ENCODE measurements at places on chromosomes 3 and 15.

DNA sequence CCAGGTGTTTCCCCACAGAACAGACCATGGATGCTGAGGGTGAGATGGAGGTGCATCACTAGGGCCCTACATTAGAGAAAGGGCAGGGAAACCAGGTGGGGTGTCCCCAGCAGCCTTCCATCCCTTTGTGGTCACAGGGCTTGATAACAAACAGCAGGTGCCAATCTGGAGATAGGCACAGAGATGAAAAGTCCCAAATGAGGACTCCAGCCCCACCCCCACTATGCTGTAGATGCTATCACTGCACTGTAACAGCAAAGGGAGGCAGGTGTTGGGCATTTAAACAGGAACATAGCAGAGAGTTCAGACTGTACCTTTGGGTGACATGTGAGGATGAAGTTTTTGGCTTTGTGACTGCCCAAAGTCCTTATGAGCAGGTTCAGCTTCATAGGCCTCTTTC is 21.4 kb downstream of the IL20RB start:
- DNase-seq, result no peak

DNA sequence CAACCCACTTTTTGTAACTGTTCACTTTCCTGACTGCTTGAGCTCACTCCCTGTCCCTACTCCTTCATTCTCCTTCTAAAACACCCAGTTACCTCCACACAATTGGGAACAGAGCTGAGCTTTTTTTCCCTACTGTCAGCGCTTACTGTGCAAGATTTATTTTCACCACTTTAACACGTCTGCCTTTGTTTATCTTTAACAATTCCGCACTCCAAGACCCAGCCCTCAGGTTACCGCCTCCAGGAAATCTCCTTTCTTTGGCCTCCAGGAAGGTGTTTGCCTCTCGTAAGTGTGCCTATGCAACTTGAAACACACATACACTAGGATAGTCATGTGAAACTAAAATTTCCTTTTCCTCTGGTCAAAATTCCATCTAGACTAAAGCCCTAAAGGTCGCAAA is 271.9 kb upstream of the TPRG1 start:
- no peak for DNase-seq

DNA sequence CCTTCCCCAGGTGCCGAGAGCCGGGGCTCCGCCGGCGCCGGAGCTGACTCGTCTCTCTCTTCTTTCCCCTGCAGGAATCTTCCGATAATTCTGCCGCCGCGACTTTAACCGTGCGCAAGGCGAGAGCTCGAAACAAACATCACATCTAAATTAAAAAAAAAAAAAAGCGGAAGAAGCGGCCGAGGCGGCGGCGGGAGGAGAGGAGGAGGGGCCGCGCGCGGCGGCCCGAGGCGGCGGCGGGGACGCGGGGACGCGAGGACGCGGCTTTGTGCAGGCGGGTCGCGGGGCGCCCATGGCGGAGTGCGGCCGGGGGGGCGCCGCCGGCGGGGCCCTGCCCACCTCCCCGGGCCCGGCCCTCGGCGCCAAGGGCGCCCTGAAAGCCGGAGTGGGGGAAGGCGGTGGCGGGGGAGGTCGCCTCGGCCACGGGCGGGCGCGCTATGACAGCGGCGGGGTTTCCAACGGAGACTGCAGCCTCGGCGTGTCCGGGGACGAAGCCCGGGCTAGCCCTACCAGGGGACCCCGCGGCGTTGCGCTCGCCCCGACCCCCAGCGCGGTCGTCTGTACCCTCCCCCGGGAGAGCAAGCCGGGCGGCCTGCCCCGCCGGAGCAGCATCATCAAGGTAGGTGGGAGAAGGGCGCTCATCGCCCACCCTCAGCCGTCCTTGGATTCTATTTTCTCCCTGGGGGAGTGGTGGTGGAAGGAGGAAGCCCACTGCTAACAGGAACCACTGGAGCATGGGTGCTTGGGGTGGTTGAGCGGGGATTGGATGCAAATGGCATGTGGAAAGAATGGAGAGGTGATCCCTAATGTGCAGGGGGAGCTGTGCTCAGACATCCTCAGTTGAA is at the start of gene PLCL2:
Gene PLCL2, plus strand, starts transcription at position 208 of the 845 bp plus-strand sequence. Its CDS starts 85 bp downstream, at position 293.
- DNase-seq, result peak; percentile 73

GRCh38 chr3:17894434-17895060 is 152.1 kb upstream of the TBC1D5 start:
- DNase-seq, result peak; percentile 6

- peak; percentile 94 for DNase-seq
Observed at GRCh38 chr15:89361451-89362202, 27.0 kb upstream of the POLG start.

- no peak for DNase-seq
Observed at GRCh38 chr15:98398056-98398455, 250.3 kb upstream of the IGF1R start.

GRCh38 chr15:35181538-35181937 is 96.4 kb upstream of the NANOGP8 start:
- no peak for DNase-seq

GRCh38 chr3:16885593-16886302 is 993 bp downstream of the PLCL2 start:
- DNase-seq, result no peak

- no peak for DNase-seq
Observed at GRCh38 chr15:69524296-69524695, 71.7 kb downstream of the RPLP1 start.

DNA sequence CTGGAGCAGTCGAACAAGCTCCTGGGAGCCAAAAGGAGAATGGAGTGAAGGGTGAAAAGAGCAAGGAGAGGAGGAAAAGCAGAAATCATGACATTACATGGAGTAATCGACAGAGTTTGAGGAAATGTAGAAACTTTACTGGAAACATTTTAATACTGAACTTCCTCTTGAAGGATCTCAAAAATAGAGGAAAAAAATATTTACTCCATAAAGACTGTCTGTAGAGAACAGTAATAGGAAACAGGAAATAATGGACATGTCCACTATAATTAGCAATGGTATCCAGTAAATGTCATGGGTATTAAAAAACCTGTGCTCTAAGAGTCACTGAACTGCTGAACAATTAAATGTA is 53.0 kb downstream of the TBC1D2B start:
- DNase-seq, result no peak

DNA sequence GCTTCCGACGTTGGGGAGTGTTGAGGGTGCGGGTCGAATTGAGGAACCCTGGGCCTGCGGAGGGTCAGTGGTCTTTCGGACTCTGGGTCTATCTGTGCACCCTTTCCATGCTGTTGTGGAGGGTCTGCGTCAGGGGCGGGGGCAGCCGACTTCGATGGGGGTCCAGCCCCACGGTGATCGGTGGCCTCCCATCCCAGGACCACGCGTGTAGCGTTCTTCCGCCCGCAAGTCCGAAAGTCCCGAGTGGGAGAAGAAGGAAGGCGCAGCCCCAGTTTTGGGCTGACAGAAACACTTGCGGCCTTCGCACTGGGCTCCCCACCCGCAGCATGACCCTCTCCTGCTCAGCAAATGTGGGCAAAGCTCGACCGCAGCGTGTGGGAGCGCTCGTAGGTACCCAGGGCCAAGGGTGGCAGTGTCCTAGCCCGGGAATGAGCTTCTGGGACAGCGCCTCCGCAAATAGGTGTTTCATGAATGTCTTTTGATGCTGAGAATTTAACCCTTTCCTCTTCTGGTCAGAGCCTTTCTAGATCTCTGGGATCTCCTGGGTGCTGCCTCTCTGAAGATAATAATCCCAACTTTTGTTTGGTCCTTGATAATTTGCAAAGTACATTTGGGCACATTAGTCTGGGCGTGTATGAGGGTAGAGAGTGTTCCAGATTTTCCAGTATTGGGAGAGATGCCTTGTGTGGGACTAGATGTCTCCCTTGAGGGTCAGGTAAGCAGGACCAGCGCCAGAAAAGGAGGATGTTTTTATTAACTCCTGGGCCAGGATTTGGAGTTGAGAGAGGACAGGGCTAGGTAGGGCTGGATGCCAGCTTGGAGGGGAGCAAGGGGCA is 2.3 kb upstream of the DLL4 start:
- no peak for DNase-seq

GRCh38 chr3:118102737-118103136 is 931.9 kb downstream of the IGSF11 start:
- no peak for DNase-seq

DNA sequence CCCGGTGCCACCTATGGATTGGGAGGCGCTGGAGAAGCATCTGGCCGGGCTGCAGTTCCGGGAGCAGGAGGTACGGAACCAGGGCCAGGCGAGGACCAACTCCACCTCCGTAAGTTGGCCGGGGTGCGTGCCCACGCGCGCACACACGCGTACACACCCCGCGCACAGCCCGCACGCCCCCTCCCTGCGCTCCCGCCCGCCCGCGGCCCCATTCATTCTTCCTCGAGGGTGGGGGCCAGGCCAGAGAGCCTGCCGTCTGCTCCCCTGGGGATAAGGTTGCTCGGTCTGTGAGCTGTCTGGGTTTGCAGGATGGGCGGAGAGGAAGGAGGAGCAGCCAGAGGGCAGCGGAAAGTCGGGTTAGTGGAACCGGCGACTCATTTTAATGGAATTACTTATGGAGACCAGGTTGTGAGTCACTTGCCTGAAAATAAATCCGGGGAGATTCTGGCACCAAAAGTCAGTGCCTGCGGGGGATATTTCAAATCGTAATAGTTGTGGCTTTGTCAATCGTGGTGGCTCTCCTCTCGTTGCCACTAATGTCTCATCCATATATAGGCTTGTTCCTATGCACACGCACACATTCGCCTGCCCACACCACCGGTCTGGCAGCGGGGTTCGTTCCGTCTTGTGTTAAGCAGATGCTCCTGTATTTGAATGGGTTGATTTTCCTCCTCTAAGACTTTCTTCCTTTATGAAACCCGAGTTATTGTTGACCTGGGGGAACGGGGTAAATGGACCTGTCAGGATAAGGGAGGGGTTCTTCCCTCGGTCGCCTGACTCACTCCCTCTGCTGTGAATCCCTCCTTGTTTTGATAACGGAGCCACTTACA is 223.4 kb upstream of the IL12A start:
- DNase-seq, result peak; percentile 91

GRCh38 chr3:146493761-146494160 is 24.4 kb upstream of the PLSCR2 start:
- DNase-seq, result no peak

DNA sequence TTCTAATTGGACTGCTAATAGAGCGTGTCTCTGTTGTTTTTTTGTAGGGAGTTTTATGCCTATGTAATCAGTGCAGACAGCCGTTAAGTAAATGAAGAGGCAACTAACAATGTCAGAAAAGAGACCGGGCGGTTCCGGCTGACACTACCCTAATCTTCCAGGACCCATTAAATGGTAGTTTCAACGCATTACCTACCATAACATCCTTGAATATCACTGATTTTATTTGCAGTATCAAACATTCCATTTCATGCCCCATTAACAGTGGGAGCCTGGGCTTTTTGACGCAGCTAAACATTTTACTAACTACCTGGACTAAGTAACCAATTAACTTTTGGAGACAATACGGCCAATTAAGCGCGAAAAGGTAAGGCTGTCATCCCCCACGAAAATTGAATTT is 832.9 kb upstream of the NR2F2 start:
- DNase-seq, result no peak

DNA sequence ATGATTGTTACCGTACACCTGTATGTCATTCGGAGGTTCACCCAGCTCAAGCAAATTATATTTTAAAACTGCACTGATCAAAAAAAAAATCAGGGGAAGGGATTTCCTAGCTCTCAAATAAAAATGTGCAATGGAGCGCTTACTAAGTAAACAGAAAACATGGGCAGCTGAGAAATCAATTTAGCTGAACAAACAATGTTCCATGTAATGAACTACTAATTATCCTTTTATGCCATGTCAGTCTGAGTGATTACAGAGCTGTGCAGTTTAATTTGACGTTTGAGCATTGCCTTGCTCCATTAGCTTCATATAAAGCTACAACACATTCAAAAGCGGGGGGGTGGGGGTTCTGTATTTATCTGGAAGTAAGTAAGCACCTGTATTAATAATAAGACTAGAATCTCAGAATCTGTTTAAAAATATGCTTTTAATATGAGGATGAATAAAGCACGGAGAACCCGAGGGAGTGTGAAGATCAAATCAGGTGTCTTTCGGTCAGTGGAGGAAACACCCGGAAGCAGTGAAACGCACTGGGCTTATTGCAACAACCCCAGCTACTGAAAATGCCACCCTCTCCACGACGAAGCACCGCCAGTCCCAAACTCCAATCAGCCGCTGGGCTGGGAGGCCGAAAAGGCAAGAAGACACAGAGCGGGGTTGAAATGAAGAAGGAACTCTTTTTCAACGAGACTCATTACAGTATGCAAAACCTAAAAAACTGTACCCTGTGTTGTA is 196.5 kb upstream of the ATP11B start:
- no peak for DNase-seq

DNA sequence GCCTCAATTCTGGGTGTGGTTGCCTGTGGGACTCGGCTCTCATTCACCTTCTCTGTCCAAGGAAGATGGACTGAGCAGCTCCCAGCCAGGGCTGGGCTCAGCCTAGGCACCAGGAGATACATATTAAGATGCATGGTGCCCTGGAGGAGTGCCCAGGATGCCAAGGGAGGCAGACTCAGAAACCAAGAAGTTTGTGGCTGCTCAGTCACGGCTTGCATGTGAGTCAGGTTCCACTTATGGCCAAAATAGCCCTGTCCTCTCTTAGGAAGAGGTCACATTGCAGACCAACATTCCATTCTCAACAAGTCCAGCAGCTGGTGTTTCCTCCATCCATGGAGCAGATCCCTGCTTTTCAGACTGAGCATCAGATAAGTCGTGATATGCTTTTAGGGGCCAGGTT is 21.8 kb downstream of the CDCP1 start:
- peak; percentile 79 for DNase-seq

DNA sequence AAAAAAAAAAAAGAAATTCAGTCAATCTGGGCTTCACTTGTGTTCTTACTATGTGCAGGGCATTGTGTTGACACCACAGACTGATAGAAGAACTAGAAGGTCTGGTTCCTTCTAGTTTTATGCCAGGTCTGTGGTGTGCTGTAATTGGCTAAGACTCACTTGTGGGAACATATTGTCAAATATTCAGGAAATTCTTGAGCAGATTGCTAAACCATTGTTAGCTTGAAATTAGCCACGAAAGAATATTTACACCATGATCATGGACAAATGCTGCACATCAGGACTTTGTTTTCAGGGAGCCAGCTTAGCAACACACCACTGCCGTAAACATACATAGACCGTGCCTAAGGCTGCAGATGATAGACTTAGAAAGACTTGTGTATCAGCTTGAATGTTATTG is 74.6 kb downstream of the GTPBP8 start:
- DNase-seq, result no peak

GRCh38 chr15:39407116-39407515 is 173.8 kb upstream of the THBS1 start:
- no peak for DNase-seq

- peak; percentile 72 for DNase-seq
Observed at GRCh38 chr3:136350132-136350531, 100.0 kb downstream of the PCCB start.

DNA sequence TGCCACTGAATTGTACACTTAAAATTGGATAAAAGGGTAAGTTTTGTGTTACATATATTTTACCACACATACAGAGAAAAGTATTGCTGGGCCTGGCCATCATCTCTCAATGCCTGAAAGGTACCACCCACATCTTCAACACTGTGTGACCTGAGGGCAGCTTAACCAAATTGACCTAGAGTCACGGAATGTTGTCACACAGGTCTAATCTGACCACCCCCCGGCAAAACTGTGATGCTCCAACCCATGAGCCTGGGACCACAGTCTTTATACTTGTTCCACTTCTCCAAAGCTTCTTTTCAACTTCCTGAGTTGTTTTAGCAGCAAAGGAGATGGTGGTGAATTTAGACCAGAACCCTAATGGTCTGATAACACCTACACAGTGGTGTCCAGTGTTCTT is 210.3 kb upstream of the TPM1 start:
- no peak for DNase-seq

Data from AG08396 (cell line).